ENCODE measurements at places on chromosomes 5 and 9. TPM values are rescaled to one million over a fixed set of nuclear protein-coding genes. Genes with fewer than 3 reads are reported as not detected.

Gene HSPB3
- 0.85 TPM for total RNA-seq

Gene FBP2
- not detected for total RNA-seq

Gene BARX1
- 0.13 TPM for total RNA-seq

Gene NMUR2
- total RNA-seq, result not detected

Gene NRARP
- total RNA-seq, result 0.20 TPM

Gene IL3
- not detected for total RNA-seq

Gene MARVELD2
- total RNA-seq, result 1.6 TPM

Gene DND1
- 0.13 TPM for total RNA-seq

Data from smooth muscle cell of the pulmonary artery (primary cell).